ENCODE measurements at places on chromosomes 2 and 18.
A peak's percentile ranks its signal among the peaks of the same experiment; 100 is the strongest.

GRCh38 chr2:19937004-19937403, 35.2 kb upstream of the TTC32 start:
- DNase-seq = no peak

DNA sequence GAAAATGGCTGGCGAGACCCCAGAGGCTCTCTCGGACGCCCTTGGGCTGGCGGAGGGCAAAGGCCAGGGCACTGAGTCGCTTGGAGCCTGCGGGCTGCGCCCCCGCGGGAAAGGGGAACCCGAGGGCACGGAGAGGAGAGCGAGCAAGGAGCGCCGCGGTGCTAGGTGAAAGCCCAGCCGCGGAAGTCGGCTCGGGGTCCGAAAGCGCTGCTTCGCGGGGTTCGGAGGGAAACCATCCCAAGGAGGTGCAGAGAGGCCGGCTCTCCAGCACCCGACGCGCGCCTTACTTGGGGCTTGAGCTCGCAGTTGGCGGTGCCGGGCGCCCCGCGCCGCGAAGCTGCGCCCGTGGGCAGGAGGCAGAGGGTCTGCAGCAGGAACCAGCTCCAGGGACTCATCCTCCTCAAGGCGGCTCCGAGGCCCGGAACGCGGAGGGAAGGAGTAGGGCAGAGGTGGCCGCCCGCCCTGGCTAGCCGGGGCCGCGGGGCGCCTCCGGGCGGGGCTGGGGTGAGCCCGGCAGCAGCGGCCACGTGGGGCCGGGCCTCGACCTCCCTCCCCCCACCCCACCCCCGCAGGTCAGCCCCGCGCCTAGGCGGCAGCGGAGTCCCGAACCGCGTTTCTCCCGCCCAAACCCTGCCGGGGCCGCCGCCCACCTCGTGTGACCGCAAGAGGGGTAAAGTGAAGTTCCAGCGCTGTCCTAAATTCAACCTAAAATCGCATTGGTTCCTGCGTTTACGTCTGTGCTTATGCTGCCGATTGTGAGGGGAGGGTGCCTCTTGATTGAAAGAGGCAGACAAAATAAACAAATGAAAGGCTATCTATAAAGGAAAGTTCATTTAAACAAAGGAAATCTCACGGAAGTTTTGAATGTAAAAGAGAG, at the start of gene TRABD2A:
TRABD2A (minus strand) TSS at position 440 of the 877 bp plus-strand sequence; CDS start at position 395, 45 bp downstream.
- peak; percentile 75 for DNase-seq

DNA sequence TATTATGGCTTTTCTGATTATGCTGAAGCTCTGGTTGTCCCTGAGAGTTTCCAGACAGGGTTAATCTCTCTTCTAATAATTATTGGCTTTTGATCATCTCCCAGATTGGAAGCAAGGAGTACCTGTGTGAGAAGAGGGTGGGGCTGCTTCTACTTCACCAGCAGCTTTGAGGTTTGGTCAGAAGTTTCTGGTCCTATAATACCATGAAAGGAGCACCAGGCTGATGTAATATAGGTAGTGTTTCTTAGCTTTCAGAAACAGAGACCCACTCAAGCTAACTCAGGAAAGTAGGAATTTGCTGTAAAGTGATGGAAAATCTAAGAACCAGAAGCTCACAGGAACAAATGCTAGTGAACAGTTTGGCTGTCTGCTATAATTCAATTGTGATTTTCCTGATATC, 57.6 kb downstream of the SGPP2 start:
- no peak for DNase-seq

- DNase-seq = no peak
These were observed 130.5 kb downstream of the NCK2 start for GRCh38 chr2:105875241-105875640.

- DNase-seq = no peak
These were observed 20.9 kb upstream of the LMAN1 start for GRCh38 chr18:59379772-59380522.

- no peak for DNase-seq
These were observed 58.2 kb downstream of the MYT1L start for GRCh38 chr2:2272841-2273240.

- DNase-seq = no peak
These were observed 195.5 kb downstream of the CDCA7 start for GRCh38 chr2:173550143-173550542.
